ENCODE measurements at places on chromosomes 3 and 15.

- no peak for DNase-seq
These were observed 3.7 kb downstream of the ISL2 start for GRCh38 chr15:76340198-76340802.

GRCh38 chr15:40513609-40514008 lies 42.8 kb downstream of the CHST14 start:
- no peak for DNase-seq

- no peak for DNase-seq
These were observed 73.5 kb downstream of the TRAK1 start for GRCh38 chr3:42164656-42165055.

DNA sequence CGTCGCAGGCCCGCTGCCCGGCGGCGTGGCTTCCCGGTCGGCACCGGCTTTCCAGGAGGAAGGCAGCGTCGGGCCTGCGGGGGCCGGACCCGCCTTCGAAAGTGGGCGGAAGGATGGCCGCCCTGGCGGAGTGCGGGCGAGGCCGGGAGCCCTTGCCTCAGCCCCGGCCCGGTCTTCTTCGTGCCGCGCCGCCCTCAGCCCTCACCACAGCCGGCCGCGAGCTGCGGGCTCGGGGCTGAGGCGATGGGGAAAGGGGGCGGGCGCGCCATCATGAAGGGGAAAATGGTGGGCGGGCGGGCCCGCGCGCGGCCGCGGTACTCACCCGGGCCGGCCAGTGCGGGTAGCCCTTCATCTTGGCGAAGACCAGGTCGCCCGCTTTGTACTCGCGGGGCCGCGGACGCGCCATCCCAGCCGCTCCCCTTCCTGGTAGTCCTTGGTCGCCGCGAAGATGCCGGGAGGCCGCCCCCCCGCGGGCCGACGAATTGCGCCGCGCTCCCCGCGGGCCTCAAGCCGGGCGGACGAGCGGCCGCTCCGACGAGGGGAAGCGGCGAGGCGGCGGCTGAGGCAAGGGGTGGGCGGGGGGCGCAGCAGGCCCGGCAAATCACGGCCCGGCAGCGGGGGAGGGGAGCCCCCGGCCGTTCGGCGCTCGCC lies 489 bp downstream of the HDGFL3 start:
- no peak for DNase-seq

GRCh38 chr3:140343211-140344081 lies 334.4 kb upstream of the TRIM42 start:
- no peak for DNase-seq

GRCh38 chr3:71910108-71910507 lies 125.2 kb upstream of the PROK2 start:
- DNase-seq = no peak

DNA sequence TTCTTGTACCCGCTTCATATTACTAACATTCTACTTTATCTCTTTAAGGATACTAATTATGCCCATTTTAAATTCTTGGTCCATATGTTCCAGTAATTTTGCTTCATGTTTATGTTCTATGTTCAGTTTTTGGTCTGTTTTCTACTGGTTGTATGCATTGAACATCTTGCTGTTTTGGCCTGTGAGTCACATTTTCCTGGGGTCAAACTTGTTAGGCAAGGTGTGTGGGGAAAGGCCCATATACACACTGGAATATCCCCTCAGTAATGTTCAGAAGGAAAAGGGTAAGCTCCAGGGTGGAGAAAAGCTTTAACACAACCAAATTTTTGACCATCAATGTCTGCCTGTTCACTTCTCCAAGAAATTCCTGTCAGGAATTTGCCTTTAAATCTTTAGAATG lies 337.7 kb downstream of the SLC9A9 start:
- no peak for DNase-seq

GRCh38 chr3:107369791-107370190 lies 7.4 kb upstream of the CCDC54 start:
- no peak for DNase-seq

DNA sequence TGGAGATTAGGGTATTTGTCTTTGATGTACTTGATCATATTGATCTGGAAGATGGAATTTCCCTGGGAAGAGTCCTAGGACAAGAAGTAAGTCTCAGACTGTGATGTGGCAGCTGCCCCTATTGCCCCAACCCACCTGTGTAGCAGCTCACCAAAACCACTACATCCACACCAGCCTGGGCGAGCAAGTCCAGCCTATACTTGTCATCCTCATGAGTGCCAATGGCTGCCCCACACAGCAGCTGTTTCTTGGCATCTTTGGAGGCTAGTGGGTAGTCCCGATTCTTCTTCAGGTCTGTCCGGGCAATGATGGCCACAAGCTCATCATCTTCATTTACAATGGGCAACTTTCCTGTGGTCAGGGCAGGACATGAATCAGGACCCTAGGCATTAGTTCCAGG lies 2.7 kb downstream of the IMPDH2 start:
- no peak for DNase-seq

DNA sequence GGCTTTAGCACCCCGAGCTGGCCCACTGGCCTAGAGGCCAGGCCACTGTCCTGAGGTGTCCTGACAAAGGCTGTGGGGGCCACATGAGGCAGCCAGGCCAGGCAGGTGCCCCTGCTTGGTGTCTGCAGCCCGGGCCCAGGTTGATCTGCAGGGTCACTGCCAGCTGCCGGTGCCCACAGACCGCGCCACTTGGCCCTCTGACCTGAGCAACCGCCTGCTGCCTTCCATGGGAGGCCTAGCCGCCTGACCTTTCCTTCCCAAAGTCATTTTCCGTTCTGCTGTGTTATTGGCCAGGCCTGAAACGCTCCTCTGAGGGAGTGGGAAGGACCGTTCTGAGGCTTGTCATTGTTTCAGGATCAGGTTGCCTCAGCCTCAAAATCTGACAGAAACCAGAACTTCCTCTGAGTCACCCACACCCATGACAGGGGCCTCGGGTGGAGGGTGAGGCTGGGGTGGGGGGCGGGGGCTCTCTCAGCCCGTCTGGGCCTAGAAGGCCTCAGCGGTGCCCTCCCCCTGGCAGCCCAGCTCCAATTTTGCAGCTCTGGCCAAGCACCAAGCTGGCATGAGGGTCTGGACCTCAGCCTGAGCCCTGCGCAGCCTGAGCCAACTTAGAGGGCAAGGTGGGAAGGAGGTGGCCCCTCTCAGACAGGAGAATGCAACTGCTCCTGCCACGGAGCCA lies 140.7 kb upstream of the MEF2A start:
- peak; percentile 46 for DNase-seq

- DNase-seq = no peak
These were observed 643.2 kb downstream of the OTOL1 start for GRCh38 chr3:162139841-162140240.

DNA sequence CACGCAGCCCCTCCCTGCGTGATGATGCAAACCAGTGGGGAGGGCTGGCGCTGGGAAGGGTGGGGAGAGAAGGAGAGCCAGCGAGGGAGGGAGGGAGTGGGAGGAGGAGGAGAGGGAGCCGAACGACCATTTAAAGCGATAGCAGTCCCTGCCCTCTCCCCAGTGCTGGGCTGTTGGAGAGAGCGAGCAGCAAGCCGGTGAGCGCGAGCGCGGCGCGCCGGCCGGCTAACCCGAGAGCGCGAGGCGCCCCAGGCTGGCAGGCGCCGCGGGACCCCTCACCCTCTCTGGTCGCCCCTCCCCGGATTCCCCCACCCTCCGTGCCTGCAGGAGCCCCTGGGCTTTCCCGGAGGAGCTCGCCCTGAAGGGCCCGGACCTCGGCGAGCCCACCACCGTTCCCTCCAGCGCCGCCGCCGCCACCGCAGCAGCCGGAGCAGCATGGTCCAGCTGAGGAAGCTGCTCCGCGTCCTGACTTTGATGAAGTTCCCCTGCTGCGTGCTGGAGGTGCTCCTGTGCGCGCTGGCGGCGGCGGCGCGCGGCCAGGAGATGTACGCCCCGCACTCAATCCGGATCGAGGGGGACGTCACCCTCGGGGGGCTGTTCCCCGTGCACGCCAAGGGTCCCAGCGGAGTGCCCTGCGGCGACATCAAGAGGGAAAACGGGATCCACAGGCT lies at the start of gene GRM7:
TSS of gene GRM7 (plus strand) at position 162 of the 671 bp plus-strand sequence.
- DNase-seq = no peak

DNA sequence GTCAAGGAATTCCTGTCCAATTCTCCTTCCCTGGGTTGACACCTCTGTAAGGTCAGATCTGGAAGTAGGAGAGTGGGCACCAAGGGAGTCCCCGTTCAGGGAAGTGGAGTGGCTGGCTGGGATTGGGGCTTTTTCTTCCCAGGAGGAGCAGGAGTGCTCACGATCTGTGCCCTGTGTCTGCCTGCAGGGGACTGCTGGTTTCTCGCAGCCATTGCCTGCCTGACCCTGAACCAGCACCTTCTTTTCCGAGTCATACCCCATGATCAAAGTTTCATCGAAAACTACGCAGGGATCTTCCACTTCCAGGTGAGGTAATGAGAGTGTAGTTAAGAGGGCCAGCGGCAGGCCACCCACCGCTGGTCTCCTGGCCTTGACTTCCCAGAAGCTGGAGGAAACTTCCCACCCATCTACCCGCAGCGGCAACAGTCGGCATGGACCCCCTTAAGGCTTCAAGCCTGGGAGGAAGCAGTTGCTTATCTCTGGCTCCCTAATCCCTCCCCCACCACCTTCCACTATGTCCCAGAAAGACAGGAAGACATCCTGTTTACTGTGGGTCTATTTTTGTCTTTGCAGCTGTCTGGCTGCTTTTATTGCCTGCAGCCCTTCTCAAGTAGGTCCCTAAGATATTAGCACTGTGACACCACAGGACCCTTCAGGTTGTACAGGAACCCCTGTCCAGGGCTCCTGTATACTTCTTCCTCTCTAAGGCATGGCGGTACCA lies 26.8 kb downstream of the CAPN3 start:
- DNase-seq = no peak

DNA sequence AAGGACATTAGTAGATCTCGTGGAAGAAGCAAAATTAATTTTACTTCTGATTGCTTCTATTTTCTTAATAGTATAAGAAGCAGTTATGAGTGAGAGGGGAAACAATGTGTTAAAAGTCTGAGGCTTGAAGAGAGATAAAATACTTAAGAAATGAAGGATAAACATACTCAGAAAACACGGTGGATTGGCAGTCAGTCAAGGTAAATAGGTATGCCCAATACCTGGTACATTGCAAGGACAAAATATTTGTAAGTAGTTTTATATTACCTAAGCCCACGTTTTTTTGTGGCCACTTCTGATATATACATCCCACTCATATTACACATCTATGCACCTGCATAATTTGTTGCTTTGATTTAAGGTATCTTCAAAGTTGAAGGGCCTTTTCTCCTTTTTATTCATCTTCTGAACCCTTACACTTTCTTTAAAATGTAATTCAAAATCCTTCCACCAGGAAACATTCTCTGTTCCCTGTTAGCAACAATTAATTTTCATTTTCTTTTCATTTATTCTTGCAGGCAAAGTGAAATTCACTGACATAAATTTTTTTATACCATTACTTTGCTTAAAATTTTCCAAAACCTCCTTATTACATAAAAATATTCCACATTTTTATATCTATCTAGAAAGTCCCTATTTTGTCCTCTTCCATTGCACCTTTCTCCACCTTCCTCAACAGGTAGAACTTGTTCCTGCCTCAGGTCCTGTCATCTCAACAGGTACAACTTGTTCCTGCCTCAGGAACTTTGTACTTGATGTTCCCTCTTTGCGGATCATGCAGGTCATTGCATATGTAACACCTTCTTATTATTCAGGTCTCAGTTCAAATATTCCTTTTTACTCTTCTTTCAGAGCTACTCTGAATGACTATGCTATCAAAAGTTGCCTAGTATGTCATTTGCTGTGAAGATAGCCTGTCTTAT lies 755.7 kb upstream of the ALCAM start:
- no peak for DNase-seq

GRCh38 chr3:23202203-23202920 lies 765 bp upstream of the UBE2E2 start:
- DNase-seq = no peak

DNA sequence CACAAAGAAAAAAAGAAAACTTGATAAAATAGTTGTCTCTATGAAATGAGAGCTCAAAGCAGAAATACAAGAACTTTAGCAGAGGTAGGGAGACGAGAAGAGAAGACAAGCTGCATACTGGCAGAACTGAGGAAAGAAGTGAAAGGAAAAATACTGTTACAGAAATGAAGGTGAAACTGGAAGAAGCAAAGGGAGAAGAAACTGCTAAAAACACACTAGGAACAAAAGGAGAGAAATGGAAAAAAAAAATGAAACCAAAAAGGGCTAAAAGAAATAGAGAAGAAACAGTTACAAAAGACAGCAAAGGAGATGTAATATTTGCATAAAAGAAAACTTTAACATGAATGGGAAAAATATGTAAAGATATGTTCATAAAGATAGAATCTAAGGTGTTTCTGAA lies 27.3 kb upstream of the ANPEP start:
- no peak for DNase-seq

DNA sequence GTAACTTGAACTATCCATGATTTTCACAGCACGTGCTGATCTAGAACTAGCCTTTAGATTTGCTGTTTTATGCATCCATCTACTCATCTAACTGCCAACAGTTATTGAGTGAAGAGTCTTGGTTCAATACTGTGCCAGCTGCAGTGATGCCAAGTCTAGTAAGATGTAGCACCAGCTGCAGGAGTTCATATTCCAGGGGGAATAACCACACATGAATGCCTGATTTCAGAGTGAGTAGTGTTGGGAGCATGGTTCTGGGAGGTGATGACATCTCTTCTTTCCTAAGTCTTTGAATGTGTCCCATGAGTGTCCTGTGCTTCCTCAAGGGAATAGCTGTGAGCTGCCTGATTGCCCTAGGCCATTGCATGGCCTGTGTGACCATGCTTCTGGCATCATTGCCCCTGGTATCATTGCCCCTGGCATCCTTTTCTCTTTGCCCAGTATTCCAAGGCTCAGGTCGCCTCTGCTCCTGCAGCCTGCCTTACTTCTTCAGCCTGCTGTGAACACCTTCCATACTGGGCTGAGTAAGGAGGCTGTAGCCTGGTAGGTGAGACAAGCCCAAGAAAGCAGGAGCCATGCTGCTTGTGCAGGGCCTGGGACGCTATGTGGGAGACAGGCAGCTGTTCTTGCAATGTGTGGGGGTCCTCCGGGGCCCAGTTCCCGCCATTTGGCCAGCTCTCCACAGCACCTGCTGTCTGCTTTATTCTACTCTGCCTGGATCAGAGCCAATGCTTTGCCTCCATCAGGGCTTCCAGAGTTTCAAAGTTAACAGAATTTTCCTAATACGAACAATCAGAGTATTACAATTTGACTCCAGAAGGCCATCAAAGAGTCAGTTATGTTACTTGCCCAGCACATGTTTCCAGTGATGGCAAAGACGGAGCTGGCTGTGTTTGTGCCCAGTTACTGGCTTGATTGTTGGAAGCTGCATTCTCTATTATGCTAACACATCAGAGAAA lies 73.2 kb downstream of the CLSTN2 start:
- DNase-seq = no peak

GRCh38 chr15:57895291-57895690 lies 170.2 kb downstream of the ALDH1A2 start:
- no peak for DNase-seq

- DNase-seq = no peak
These were observed 124.5 kb downstream of the TLE3 start for GRCh38 chr15:69973102-69973714.

GRCh38 chr15:25800761-25801515 lies 62.2 kb downstream of the ATP10A start:
- no peak for DNase-seq

DNA sequence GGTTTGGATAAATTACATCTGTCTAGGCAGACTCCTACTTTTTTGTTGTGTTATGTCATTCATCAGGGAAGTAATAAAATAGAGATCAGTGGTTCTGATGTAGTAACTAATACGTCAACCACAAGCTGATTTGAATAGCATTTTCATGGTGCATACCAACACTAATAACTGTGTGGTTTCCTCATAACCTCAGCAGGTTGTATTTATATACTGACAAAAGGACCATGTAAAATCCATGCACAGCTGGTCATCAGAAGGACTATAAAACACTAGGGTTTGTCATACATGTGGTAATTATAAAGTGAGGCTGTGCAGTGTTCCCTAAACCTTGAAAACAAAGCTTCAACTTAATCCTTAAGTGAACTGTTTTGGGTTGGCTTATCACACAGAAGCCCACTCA lies 216.8 kb upstream of the RBMS3 start:
- DNase-seq = no peak

Measured in activated CD4-positive, alpha-beta T cell treated with anti-CD3 and anti-CD28 coated beads for 24 hours (primary cell).